Psoas muscle (tissue), 8 donors: ENCODE measurements at places on chromosomes 5 and 9. TPM values are rescaled to one million over a fixed set of nuclear protein-coding genes. Genes with fewer than 3 reads are reported as not detected.

GRCh38 chr5:34652914-34653313 is 3.2 kb upstream of the RAI14 start:
- no peak for DNase-seq

GRCh38 chr5:17115855-17116254 is 101.6 kb upstream of the BASP1 start:
- no peak for DNase-seq

GRCh38 chr9:38074441-38074961 is 5.5 kb upstream of the SHB start:
- DNase-seq = no peak

DNA sequence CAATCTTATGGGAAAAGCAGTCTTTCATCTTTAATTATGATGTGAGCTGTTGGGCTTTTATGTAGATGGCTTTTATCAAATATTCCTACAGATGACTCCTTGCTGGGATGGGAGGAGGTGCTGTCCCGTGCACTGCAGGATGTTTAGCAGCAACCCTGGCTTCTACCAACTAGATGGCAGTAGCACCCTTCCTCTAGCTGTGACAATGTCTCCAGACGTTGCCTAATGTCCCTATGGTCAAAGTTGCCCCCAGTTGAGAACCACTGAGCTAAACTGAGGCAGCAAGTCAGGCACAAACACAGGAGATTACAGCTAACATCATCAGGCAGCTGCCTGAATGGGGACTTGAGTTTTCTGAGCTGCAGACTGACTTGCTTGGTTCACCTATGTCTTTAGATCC is 401.9 kb upstream of the PDE4D start:
- no peak for DNase-seq

GRCh38 chr5:40675396-40676133 is 4.2 kb upstream of the PTGER4 start:
- no peak for DNase-seq

- peak; percentile 89 for DNase-seq
Observed at GRCh38 chr5:134436523-134437339, 25.1 kb upstream of the CDKN2AIPNL start.

GRCh38 chr5:124071039-124071438 is 559.1 kb downstream of the CSNK1G3 start:
- DNase-seq = no peak

DNA sequence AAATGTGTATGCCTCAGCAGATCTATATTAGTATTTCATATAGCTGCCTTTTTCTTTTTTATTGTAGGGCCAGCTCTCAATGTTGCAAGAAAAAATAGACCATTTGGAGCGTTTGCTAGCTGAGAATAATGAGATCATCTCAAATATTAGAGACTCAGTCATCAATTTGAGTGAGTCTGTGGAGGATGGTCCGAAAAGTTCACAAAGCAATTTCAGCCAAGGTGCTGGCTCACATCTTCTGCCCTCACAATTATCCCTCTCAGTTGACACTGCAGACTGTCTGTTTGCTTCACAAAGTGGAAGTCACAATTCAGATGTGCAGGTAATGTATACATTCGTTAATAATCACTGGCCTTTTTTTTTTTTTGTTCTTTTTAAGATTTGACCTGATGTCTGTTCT is 23.7 kb downstream of the MAN2A1 start:
- DNase-seq = no peak

DNA sequence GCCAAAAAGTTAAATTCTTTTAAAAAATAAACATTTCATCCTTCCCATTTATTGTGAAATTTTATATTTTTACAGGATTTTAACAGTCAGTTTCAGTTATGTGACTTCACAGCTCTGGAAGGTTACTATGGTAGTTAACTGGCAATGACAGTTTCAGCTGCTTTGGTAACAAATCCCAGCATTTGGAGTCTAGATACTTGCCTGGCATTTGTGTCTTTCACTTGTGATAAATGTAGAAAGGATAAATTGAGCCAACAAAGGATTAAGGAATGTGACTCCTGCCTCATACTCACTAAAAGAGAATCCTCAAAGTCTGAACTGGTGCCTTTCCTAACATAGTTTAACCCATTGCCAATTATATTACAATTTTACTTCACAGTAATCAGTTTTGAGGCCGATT is 315.5 kb downstream of the FER start:
- no peak for DNase-seq

GRCh38 chr9:1554081-1555035 is 460.8 kb upstream of the SMARCA2 start:
- no peak for DNase-seq

DNA sequence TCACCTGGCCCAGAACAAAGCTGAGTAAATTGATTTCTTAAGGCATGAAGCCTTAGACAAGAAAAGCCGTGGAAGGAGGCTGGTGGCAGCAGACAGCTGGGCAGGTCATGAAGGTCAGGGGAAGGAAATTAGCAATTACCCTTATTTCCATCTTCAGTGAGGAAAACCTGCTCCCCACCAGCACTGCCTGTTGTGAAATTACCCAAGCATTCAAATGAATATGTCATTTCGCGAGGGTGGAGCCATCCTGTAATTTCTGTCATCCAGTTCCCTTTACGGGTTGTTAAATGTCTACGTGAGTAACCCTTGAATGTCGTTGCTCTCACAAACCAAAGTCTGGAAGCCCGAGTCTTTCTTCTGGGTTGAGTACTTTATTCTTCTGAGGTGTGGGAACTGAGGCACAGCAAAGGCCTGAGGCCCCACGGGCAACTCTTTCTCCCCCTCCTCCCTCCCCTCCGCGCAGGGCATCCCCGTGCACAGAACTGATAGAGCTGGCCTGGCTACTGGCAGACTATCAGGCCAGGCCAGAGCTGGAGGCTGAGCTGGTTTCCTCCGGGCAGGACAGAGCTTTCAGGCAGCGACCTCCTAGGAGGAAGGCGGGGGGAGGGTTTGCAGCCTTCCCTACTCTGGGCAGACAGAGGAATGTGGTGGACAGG is 22.0 kb upstream of the AK3 start:
- DNase-seq = no peak

Gene ZNF618
- 2.7 TPM for total RNA-seq

Gene SLC25A25
- 34.3 TPM for total RNA-seq

Gene OLFM1
- 7.7 TPM for total RNA-seq

Gene ARSI
- not detected for total RNA-seq

Gene ABLIM3
- total RNA-seq = 48.5 TPM

Gene LRRC19
- not detected for total RNA-seq

Gene BRD8
- total RNA-seq = 25.2 TPM

Gene PCDHGB3
- total RNA-seq = 1.3 TPM

Gene PRRT1B
- not detected for total RNA-seq

Gene GRK6
- 15.8 TPM for total RNA-seq
